ENCODE measurements at places on chromosomes 1 and 21. TPM values are rescaled to one million over a fixed set of nuclear protein-coding genes. Genes with fewer than 3 reads are reported as not detected.

- H3K27ac ChIP-seq, result no peak overlapping the region
- no peaks in the 10 kb centered on the region for H3K27me3 ChIP-seq
- no peaks in the 10 kb centered on the region for H3K4me1 ChIP-seq
- H3K36me3 ChIP-seq, result no peaks in the 10 kb centered on the region
- DNase-seq, result no peak
These were observed 184.4 kb upstream of the C1orf174 start for GRCh38 chr1:4084446-4084845.

DNA sequence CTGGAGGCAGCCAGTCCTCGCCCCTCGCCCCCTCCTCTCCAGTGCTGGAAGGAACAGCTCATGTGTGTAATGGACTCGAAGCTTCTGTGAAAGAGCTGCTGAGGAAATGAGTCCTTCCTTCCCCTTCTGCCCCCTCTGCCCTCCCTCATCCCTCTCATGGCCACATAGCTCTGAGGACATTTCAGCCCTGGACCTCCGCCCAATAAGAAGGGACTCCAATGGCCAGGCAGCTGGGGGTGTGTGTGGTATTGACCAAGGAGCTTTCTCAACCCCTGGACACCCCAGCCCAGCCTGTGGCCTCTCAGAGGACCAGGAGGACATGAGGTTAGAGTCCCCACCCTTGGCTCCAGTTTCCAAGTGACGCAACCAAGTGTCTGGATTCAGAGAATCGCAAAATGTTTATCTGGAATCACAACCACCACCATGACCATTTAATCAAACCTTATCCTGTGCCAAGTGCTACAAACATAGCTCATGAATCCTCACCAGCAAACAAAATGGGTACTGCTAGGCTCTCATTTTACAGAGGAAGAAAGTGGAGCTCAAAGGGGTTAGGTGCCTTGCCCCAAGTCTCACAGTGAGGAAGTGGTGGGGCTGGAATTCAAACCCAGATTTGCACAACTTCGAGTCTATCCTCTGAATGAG, 47.8 kb upstream of the ECE1 start:
- no peak for DNase-seq
- H3K4me3 ChIP-seq, result no peak overlapping the region
- H3K27ac ChIP-seq, result no peak overlapping the region

- H3K27me3 ChIP-seq, result no peaks in the 10 kb centered on the region
- H3K27ac ChIP-seq, result no peak overlapping the region
- no peak overlapping the region for H3K4me3 ChIP-seq
- H3K36me3 ChIP-seq, result no peaks in the 10 kb centered on the region
- DNase-seq, result no peak
These were observed 24.4 kb upstream of the DEPDC1 start for GRCh38 chr1:68521286-68521685.

MMP23B gene
- not detected for polyA plus RNA-seq

SKI gene
- 0.92 TPM for polyA plus RNA-seq

RGS21 gene
- polyA plus RNA-seq, result not detected

TGFB2 gene
- not detected for polyA plus RNA-seq

Data from naive thymus-derived CD4-positive, alpha-beta T cell (primary cell).